A549 treated with Hydrocortisone at 1 μM for 4 hours (cell line): ENCODE measurements at places on chromosomes 11 and 22. TPM values are rescaled to one million over a fixed set of nuclear protein-coding genes. Genes with fewer than 3 reads are reported as not detected.

MS4A4A gene
- total RNA-seq: not detected in 5 replicates

GLB1L2 gene
- total RNA-seq: 1.9 to 2.2 TPM (median 2.0 TPM) in 5 replicates

RIMBP3B gene
- 0.21 to 0.38 TPM (median 0.30 TPM) in 5 replicates for total RNA-seq

PDE3B gene
- 1.5 to 2.4 TPM (median 1.9 TPM) in 5 replicates for total RNA-seq

CRYBB1 gene
- not detected in 5 replicates for total RNA-seq

NXPE2 gene
- not detected in 5 replicates for total RNA-seq

KIRREL3 gene
- total RNA-seq: 9.7 to 12.0 TPM (median 10.3 TPM) in 5 replicates

INS gene
- total RNA-seq: not detected in 5 replicates

CRYBB3 gene
- not detected in 5 replicates for total RNA-seq

SLC29A2 gene
- total RNA-seq: 5.8 to 8.6 TPM (median 8.0 TPM) in 5 replicates

FIBP gene
- 70.0 to 85.8 TPM (median 82.0 TPM) in 5 replicates for total RNA-seq

TSGA10IP gene
- not detected in 5 replicates for total RNA-seq

RAB3IL1 gene
- 18.8 to 23.1 TPM (median 20.6 TPM) in 5 replicates for total RNA-seq

MCHR1 gene
- total RNA-seq: not detected in 5 replicates

UPK3A gene
- not detected in 5 replicates for total RNA-seq

OSBPL5 gene
- 5.9 to 10.0 TPM (median 8.6 TPM) in 5 replicates for total RNA-seq

AGBL2 gene
- 0.64 to 1.4 TPM (median 1.1 TPM) in 5 replicates for total RNA-seq

ACTN3 gene
- total RNA-seq: 0.06 TPM in 2 of 5 replicates, not detected in the others

GLYATL2 gene
- not detected in 5 replicates for total RNA-seq

KCNJ1 gene
- total RNA-seq: 0.03 TPM in 1 of 5 replicates, not detected in the others

PGA3 gene
- not detected in 5 replicates for total RNA-seq

NXPE1 gene
- not detected in 5 replicates for total RNA-seq

BCR gene
- 14.8 to 21.3 TPM (median 20.5 TPM) in 5 replicates for total RNA-seq

APOL2 gene
- total RNA-seq: 60.2 to 85.0 TPM (median 64.6 TPM) in 5 replicates

GGT5 gene
- 3.4 to 4.5 TPM (median 4.0 TPM) in 5 replicates for total RNA-seq

NAALADL1 gene
- total RNA-seq: not detected in 5 replicates

KCNK4 gene
- 0.07 to 0.10 TPM in 2 of 5 replicates, not detected in the others for total RNA-seq

FDXACB1 gene
- total RNA-seq: 1.2 to 1.9 TPM (median 1.3 TPM) in 5 replicates

TRIM6 gene
- 6.3 to 10.1 TPM (median 8.4 TPM) in 5 replicates for total RNA-seq

SLC22A8 gene
- not detected in 5 replicates for total RNA-seq

ARFIP2 gene
- 53.3 to 59.5 TPM (median 55.2 TPM) in 5 replicates for total RNA-seq

SLC25A18 gene
- 0.46 to 0.76 TPM (median 0.53 TPM) in 5 replicates for total RNA-seq

OR52N4 gene
- total RNA-seq: not detected in 5 replicates

NLRP14 gene
- total RNA-seq: not detected in 5 replicates

RFPL3 gene
- not detected in 5 replicates for total RNA-seq

CCDC89 gene
- not detected in 5 replicates for total RNA-seq

OR51B4 gene
- not detected in 5 replicates for total RNA-seq

KRTAP5-1 gene
- not detected in 5 replicates for total RNA-seq

MS4A7 gene
- not detected in 5 replicates for total RNA-seq

DTX4 gene
- 3.9 to 4.9 TPM (median 4.0 TPM) in 5 replicates for total RNA-seq

NNMT gene
- 292 to 403 TPM (median 380 TPM) in 5 replicates for total RNA-seq

MS4A6A gene
- total RNA-seq: not detected in 5 replicates

GPHA2 gene
- not detected in 5 replicates for total RNA-seq

RFPL2 gene
- 0.09 to 0.24 TPM (median 0.16 TPM) in 5 replicates for total RNA-seq

FOLR2 gene
- total RNA-seq: not detected in 5 replicates

B3GAT1 gene
- total RNA-seq: 0.02 to 0.07 TPM in 2 of 5 replicates, not detected in the others

FAM118A gene
- total RNA-seq: 9.5 to 13.9 TPM (median 10.2 TPM) in 5 replicates

TEX12 gene
- not detected in 5 replicates for total RNA-seq

MPST gene
- 42.4 to 75.9 TPM (median 69.5 TPM) in 5 replicates for total RNA-seq

KRTAP5-8 gene
- not detected in 5 replicates for total RNA-seq

KRTAP5-11 gene
- not detected in 5 replicates for total RNA-seq

NXPE4 gene
- total RNA-seq: not detected in 5 replicates

OR8B2 gene
- not detected in 5 replicates for total RNA-seq
